ENCODE measurements at places on chromosomes 13 and 19.

DNA sequence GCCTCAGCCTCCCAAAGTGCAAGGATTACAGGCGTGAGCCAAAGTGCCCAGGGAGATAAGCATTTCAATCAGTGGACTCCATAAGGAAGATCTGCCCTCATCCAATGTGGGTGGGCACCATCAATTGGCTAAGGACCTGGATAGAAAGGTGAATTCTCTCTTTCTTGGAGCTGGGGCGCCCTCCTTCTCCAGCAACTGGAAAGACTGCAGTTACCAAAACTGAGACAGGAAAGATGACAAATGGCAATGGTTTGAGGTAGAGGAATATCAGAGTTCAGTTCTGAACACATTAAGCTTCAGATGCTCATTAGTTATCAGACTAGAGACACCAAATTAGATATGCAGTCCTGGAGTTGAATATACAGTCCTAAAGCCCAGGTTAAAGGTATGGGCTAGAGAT is 10.5 kb upstream of the ELF1 start:
- no peak for DNase-seq

- no peak for DNase-seq
These were observed 785 bp upstream of the USF2 start for GRCh38 chr19:35267818-35268535.

DNA sequence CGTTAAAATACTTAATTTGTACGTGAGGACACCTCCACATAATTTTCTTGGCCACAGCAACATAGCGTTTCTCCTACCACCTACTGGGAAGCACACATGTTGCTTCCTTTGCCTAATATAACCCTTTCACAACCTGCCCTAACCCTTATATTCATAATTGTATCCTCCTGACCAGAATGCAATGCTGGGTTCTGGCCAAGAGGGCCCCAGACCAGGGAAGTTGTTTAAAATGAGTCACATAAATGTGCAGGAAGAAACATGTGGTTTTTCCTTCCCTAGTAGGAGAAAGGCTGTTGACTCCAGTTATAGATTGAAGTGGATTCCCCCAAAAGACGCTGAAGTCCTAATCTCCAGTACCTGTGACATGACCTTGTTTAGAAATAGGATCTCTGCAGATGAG is 187.3 kb downstream of the NUFIP1 start:
- no peak for DNase-seq

DNA sequence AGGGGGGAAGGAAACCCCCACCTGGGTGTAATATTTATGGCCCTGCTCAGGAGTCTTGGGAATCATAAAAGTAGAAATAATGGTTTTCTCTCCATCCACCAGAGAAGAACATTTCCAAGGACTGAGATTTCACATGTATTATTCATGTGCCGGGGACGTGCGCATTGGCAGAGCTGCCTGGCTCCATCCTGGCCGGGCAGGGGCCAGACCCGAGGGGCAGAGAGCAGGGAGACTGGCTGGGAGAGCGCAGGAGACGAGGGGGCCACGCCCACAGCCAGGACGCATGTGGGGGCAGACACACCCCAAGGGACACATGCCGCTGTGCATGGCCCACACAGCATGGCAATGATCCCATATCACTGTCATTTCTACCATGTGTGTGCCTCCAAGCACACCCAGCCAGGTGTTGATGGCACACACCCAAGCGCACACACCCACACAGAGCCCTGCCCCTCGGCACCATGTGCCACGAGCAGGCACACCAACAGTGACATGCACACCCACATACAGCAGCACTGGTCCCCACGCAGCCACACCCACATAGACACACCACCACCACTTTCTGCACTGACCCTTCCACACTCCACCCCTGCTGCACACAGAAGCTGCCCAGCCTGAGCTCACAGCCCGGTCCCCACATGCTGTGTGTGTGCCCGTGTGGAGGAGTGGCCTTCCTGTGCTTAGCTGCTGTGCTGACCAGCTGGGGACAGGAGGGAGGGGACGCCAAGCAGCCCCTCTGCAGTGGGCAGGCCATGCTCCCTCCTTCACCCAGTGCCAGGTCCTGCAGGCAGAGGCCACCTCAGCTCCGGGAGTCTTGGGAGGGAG is 39.3 kb downstream of the CEBPG start:
- no peak for DNase-seq

GRCh38 chr19:27911122-27911898 is 1301.6 kb downstream of the UQCRFS1 start:
- no peak for DNase-seq

DNA sequence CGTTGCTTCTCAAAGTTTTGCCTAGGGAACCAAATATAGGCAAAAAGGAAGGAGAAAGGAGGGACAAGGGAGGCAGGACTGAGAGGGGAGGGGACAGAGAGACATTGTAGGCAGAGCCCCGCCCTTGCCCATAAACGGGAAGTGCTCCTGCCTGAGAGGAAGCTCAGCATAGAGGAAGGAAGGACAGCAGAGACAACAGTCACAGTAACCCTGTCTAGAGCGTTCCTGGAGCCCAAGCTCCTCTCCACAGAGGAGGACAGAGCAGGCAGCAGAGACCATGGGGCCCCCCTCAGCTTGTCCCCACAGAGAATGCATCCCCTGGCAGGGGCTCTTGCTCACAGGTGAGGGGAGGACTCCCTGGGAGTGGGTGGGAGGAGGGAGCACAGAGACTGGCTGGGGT is at the start of gene CEACAM21:
TSS of gene CEACAM21 (plus strand) at position 169 of the 400 bp plus-strand sequence. CDS start at position 278, 109 bp downstream.
- DNase-seq = peak; percentile 38

- DNase-seq = no peak
These were observed 175.4 kb downstream of the DLEU7 start for GRCh38 chr13:50668049-50668448.

GRCh38 chr19:44003461-44004009 is 778 bp downstream of the ZNF230 start:
- DNase-seq = no peak

DNA sequence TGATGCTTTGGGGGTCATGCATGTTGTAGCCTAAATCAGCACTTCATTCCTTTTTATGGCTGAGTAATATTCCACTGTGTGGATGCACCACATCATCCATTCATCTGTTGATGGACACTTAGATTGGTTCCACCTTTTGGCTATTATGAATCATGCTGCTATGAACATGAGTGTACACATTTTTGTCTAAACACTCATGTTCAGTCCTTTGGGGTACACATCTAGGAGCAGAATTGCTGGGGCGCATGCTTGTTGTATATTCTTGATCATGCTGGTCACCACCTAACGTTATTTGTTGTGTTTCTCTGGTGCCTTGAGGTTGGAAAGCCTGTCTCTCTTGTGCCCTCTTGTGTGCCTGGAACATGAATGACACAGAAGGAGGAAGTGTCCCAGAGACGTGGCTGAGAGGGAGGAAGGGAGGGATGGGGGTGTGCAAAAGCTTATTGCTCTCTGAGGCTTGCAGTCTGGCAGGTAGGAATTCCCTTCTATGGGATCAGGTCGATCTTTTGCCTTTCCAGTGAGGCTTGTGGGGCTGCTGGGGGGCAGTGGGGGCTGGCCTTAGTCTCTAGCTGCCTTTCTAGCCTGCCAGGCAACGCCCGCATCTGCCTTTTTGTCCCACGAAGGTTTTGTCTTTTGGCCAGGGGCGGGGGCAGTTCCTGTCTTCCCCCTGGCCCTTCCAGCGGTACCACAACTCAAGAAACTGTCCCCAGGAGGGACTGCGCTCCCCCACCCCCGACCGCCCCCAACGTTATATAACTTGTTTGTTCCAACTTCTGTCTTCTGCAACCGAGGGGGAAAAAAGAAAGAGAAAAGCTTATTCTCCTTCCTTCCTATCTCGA is 7.6 kb downstream of the KLHL26 start:
- no peak for DNase-seq

DNA sequence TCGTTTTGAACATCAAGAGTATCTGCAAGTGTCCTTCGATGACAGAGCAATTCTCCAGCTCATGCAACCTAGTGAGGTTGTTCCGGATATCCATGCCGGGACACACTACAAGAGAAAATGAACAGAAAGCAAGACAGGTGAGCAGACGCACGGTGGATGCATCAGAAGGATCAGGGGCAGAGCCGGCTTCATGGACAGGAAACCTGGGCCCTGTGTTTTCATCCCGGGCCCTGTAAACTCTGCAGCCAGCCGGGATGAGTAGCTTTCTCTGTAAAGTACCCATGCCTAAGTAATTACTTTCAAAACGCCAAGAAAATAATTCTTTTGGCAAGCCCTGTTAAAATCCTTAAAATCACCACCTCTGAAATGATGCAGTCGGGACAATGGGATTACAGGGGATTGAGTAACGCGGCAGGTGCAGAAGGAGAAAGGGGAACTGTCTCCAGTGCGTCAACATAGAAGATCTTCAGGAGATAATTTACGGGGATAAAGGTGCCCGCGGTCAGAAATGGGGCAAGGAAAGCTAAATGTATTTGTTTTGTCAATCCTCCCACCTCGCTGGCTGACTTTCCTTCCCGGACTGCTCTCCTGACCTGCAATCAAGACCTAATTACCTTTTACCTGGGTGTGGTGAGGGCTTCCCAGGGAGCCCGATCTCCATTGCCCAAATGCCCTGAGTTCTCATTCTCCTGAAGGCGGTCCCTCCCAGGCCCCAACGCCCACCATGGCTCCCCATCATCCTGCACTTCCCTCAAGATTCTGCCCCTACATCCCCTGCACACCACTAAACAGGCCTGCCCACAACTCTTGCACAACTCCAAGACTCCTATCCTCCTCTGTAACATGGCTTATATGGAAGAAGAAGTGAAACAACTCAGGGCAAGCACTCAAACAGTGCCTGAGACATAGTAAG is 26.2 kb downstream of the INSR start:
- no peak for DNase-seq

All from CMK (cell line).